ENCODE measurements at places on chromosomes 5 and 9. TPM values are rescaled to one million over a fixed set of nuclear protein-coding genes. Genes with fewer than 3 reads are reported as not detected.

Gene BTNL3
- not detected for total RNA-seq

DNA sequence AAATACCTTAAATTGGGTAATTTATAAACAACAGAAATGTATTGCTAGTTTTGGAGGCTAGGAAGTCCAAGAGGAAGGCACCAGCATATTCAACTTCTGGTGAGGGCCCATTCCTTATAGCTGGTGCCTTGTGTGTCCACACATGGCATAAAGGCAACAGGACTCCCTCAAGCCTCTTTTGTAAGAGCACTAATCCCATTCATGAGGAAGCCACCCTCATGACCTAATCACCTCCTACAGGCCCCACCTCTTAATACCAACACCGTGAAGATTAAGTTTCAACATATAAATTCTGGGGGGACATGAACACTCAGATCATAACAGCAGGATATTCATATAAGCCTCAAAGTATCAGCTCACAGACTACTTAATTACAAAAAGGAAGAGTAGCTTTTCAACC is 4.0 kb upstream of the PLAC8L1 start:
- DNase-seq, result no peak

Gene PCDHGA8
- total RNA-seq, result 2.6 TPM

- DNase-seq, result no peak
Measured at GRCh38 chr5:154709368-154710305, 45.5 kb upstream of the LARP1 start.

GRCh38 chr9:69009708-69010107 is 4.2 kb downstream of the PRKACG start:
- DNase-seq, result no peak

GRCh38 chr5:103224894-103225246 is 33.7 kb upstream of the MACIR start:
- no peak for DNase-seq

- DNase-seq, result no peak
Measured at GRCh38 chr9:117691367-117691766, 12.8 kb upstream of the TLR4 start.

GRCh38 chr9:119101048-119101447 is 268.2 kb downstream of the BRINP1 start:
- no peak for DNase-seq

Gene ARID3C
- under 0.01 TPM for total RNA-seq

DNA sequence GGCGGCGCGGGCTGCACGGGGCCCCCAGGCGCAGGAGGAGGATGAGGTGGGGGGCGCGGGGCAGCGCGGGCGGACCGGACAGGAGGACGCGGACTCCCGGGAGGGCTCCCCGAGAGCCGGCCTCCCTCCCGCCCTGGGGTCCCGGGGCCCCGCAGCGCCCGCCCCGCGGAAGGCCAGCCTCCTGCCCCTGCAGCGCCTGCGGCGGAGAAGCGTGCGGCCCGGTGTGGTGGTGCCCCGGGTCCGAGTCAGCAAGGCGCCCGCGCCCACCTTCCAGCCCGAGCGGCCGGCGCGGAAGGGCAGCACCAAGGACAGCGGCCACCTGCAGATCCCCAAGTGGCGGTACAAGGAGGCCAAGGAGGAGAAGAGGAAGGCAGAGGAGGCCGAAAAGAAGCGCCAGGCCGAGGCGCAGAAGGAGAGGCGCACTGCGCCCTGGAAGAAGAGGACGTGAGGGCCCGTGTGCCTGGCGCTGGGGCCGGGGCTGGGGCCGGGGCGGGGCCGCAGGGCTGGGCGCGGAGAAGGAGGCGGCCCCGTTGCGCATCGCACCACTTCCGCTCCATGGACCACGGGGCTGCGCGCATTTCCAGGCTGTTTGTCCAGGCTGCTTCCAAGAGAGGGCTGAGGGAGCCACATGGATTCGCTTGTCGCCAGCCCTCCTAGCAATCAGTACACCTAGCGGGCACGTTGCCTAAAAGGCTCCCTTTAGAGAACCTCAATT is 86.0 kb downstream of the ANKRD33B start:
- peak; percentile 42 for DNase-seq

Gene LCN1
- total RNA-seq, result not detected

Gene HRH2
- not detected for total RNA-seq

- no peak for DNase-seq
Measured at GRCh38 chr5:152711801-152712388, 306.8 kb upstream of the NMUR2 start.

GRCh38 chr5:150158170-150158949 is 2.7 kb upstream of the PDGFRB start:
- peak; percentile 36 for DNase-seq

- no peak for DNase-seq
Measured at GRCh38 chr5:8239646-8240045, 370.7 kb downstream of the MTRR start.

DNA sequence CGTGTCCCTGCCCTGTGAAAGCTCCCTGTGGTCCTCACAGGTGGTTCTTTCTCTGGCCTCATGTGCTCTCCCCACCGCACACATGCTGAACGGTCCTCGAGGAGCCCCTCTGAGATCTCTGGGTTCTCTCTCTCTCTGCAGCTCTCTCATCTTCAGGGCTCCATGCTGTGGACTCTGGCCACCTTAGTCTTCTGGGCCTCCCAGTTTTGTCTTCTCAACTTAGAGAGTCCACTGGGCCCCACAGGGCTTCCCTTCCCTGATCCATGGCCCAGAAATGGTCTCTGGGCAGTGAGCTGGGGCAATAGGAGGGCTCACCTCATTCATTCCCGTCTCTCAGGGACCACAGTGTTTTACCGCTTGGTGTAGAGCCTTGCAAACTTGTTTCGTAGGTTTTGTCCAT is 26.4 kb downstream of the FGD3 start:
- DNase-seq, result no peak

DNA sequence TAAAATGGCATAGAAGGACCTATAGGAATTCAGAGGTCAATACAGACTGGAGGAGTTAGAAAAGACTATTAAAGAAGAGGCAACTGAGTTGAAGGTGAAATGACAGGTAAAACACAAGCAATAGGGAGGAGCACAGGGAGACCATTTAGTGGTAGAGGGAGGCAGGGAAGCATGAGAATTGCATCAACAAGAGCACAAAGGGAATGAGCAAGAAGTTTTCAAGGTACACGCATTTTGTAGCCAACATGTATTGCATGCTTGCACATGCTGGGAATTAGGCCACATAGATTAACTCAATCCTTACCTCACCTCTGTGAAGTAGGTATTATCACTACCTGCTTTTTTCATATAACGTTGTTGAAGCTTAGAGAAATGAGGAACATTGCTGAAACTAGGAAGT is 42.3 kb downstream of the PLPP1 start:
- DNase-seq, result no peak

GRCh38 chr5:100595152-100595811 is 60.1 kb downstream of the FAM174A start:
- peak; percentile 98 for DNase-seq

GRCh38 chr9:32384364-32385151 is at the start of gene ACO1:
Gene ACO1 (plus strand): TSS chr9:32384643. CDS start chr9:32405507, 20,864 bp downstream.
- peak; percentile 80 for DNase-seq

Gene CER1
- not detected for total RNA-seq

DNA sequence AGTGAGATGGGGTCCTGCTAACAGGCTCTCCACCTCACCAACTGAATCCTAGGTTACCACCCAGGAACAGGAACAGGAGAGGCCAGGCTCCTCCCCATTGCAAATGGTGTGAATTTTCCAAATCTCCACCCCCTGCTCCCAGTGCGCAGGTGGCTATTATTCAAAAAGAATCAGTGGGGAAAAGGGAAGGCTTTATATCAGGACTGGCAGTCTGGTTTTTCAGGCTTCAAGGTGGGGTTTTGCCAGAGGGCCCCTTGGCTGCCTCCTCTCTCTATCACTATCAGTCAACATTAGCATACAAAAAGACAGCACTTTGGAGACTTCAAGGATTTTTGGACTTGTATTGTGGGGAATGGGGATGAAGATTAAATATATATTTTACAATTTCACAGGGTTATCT is 1817.6 kb upstream of the C9orf72 start:
- DNase-seq, result no peak

- peak; percentile 83 for DNase-seq
Measured at GRCh38 chr5:145925353-145925752, 11.0 kb upstream of the SH3RF2 start.

Gene OR13C3
- total RNA-seq, result not detected

GRCh38 chr5:34026089-34026761 is 16.8 kb downstream of the C1QTNF3 start:
- no peak for DNase-seq

Measured in fibroblast of lung (primary cell).